ENCODE measurements at places on chromosomes 2 and 18.
A peak's percentile ranks its signal among the peaks of the same experiment; 100 is the strongest.

- no peak for DNase-seq
Measured at GRCh38 chr2:54964271-54964670, 86.0 kb downstream of the RTN4 start.

GRCh38 chr2:46570396-46570795 lies 91.0 kb downstream of the TMEM247 start:
- DNase-seq, result no peak

GRCh38 chr18:55875371-55875901 lies 287.4 kb upstream of the TCF4 start:
- DNase-seq, result peak; percentile 81

DNA sequence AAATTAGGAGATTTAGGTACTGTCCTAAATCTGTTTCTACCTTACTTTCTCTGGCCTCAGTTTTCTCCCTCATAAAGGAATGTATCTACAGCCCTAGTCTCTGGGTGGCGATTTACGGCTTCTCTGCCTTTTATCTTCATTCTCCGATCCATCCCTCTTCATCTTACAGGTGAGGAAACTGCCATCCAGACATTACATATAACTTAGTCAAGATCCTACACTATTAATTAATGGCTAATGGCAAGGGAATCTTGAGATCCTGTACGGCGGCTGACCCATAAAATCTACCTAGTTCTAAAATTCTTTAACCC lies 386 bp upstream of the YIPF4 start:
- DNase-seq, result no peak

GRCh38 chr18:70314151-70314782 lies 25.4 kb downstream of the SOCS6 start:
- no peak for DNase-seq

GRCh38 chr18:66495844-66496243 lies 108.0 kb downstream of the CDH19 start:
- peak; percentile 64 for DNase-seq

DNA sequence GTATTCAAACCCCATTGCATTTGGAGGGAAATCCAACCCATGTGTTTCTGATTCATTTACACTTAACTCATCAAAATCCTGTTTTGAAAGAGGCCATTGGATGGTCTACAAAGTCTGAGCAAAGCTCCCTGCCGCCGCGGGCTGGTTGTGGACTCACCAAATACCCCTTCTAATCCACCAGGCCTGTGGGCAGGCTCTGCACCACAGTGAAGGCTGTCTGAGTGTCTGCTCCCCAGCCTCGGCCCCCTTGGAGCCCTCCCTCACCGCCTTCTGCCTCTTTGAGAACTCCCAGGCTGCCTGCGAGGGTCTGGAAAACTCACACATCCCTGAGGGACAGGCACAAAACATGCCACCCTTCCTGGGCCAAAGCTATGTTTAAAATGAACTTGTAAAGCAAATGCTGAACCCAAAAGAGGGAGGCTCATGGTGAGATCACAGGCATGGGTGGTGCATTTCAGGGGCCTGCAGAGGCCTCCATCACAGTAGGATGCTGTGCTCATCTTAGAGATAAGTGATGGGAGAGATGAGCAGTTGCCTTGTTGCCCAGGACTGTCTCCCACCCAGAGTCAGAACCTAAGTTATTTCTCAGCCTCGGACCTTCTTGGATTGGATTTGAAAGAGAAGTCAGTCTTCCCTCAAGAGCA lies 225.0 kb downstream of the CYP26B1 start:
- DNase-seq, result no peak

GRCh38 chr2:237075749-237076599 lies 9.7 kb upstream of the COPS8 start:
- no peak for DNase-seq

GRCh38 chr2:5121121-5121520 lies 571.1 kb upstream of the SOX11 start:
- DNase-seq, result no peak

DNA sequence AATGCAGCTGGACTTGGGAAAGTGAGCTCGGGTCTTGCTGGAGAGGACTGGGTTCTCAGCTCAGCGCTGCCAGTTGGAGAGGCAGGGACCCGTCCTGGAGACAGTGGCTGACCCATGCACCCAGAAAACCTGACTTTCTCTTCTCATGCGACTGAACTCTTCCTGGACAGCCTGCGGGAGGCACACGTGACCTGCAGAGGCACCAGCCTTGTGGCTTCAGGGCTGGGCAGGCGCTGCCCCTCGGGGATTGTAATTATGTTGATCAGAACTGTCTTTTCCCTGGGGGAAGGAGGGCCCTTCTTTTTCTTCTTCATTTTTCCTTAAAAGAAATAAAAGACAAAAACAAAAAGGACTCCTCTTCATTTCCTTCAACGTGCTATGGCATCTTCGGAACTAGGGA lies 198.1 kb downstream of the VAPA start:
- no peak for DNase-seq

DNA sequence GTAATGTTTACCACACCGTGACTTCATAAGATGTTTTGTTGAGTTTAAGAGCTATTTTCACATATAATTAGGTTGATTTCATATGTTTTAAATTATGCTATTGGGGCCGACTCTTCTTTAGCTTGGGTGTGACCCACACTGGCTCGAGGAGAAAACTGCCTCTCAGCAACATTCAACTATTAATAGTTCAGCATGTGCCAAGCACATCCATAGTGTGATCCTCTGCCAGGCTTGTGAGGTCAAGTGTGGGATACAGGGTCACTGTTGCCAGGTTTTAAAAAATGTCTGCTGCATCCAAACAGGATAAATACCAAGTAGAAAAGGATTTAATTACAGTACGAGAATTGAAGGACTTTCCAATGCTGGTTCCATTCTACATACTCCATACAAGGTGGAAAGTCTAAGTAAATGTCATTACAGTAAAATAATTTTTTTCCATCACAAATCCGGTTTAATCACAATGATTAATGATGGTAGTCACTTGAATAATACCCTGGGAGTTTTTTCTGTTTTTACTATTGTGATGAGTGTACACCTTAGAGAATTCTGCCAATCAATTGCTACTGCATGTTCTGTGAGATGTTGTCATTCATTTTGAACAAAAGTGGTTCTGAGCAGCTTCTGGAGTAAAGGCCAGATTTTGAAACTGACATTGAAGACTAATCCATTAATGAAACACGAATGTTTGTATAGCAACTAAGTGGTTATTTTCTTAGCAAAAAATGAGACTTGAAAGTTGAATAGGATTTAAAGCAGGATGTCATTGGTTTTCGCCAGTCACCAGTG lies 84.5 kb downstream of the ABI2 start:
- no peak for DNase-seq

DNA sequence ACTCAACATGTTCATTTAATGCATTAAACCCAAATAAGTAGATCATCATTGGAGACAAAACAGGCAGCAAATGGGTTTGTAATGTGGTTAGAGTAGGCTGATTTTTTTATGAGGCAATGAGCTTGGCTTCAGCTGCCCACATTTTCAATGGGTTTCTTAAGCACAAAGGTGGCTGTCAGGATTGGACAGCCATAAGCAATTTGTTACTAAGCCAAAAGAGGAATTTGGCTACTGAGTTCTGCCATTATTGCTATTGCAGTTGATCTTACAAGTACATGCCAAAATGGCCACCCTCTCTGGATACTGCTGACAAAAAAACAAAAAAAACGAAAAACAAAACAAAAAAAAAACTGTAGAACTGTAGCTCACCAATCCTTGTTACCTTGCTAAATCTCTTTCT lies 1348.0 kb upstream of the PIK3C3 start:
- DNase-seq, result no peak

DNA sequence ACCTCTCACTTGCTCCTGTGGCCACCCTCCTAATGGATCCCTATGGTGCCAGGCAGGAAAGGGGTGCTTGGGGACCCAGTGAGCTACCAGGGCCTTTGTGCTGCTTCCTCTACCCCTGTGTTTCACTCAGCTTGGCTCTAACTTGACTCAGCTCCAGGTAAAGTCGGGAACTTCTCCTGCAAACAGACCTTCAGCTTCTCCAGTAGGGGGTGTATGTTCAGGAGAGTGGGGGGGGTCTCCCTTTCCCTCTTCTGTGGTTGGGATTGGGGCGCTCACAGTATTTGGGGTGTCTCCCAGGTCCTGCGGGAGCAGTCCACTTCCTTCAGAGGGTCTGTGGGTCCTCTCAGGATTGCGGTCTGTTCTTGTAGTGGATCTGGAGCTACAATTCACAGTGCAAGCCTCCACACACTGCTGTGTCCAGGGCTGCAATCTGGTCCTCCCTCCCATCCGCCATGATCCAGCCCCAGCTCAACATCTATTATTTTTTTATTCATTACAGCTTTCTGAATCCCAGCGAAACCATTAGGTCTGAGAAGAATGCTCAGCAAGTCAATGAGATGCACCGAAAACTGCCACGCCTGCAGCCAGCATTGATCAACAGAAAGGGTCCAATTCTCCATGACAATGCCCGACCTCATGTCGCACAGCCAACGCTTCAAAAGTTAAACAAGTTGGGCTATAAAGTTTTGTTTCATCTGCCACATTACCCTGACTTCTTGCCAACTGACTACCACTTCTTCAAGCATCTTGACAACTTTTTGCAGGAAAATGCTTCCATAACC lies 26.4 kb upstream of the SAP130 start:
- DNase-seq, result no peak

DNA sequence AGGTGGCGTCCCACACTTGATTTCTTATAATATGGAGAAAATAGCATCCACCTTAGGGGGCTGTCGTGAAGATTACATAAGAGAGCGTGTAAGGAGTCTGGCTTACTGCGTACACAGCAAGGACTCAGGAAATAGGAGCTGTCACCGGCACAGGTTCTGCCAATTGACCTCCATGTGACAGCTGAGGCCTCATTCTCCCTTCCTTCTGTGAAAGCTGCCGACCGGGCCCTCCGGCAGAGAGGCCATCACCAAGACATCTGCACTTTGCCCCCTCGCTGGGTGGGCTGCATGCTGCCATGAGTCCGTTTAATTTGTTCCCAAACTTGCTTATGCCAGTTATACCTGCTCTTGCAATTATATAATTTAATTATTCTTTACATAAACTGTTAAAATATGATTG lies 27.7 kb downstream of the HS1BP3 start:
- no peak for DNase-seq

- DNase-seq, result peak; percentile 88
Measured at GRCh38 chr18:9575558-9575957, 38.8 kb downstream of the PPP4R1 start.

DNA sequence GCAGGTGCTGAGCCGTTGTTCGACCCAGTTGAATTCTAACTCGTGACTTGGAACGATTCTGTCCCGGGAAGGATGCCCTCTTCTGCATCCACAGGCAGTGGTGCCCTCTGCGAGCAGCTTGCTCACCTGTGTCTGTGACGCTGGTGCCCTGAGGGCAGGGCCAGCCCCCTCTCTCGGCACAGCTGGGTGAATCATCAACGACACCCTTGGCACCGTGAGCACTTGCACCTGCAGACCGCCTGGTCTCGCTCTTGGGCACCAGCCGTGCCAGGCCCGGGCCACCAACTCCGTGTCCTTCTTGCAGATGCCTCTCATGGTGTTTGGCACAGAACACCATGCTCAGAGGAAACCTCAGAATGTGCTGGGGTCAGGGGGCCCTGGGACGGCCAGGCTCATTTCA lies 75.0 kb downstream of the SLC66A2 start:
- no peak for DNase-seq

DNA sequence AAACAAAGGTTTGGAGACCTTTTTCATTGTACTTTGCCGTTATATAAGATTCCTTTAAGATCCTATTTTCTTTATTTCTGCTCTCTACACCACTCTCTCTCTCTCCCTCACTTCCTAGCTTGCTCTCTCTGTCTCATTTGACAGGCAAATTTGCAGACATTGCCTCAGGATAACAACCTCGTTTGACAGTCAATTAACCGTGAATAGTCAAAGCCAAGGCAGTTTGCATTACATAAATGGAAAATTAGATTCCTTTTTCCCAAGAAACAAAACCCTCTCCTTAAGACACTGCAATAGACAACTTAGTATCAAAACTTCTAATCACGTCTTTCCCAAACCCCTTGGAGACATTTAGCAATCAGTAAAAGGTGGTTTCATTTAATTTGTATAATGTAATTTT lies 7.4 kb downstream of the SKOR2 start:
- DNase-seq, result no peak

GRCh38 chr2:195612611-195613495 lies 44.2 kb upstream of the SLC39A10 start:
- no peak for DNase-seq

DNA sequence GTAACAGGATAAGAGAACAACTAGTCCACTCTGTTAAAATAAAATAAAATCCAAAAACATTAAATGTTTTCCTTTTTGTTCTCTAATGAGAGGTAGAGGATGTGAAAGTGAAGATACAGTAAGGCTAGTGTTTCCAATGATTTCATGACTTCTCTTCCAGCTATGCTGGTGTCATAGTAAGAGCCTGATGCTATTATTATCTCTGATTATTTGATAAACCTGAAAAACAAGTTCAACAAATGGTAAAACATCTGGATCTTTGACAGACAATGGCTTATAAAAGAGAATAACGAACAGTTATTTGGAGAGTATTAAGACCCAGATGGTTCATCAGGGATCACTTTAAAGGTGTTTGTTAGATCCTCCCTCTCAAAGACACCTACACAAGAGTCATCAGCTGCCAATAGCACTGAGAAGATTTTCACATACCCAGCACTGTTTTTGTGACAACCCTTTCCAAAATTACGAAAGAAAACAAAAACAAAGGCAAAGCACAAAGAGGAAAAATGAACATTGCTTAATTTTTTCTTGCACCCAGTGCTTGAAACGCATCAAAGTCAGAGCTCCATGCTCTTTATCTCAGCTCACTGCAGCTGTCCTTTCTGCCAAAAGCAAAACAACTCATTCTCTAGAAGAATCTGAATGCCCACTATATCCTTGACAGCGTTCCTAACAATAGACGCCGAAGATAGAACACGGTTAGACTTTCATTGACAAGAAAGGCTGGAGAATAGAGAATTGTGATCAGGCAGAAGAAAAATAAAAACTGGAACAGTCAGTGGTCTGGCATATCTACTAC lies 168.6 kb downstream of the SLC8A1 start:
- DNase-seq, result no peak

GRCh38 chr18:63730773-63731172 lies 28.0 kb downstream of the SERPINB11 start:
- DNase-seq, result no peak

DNA sequence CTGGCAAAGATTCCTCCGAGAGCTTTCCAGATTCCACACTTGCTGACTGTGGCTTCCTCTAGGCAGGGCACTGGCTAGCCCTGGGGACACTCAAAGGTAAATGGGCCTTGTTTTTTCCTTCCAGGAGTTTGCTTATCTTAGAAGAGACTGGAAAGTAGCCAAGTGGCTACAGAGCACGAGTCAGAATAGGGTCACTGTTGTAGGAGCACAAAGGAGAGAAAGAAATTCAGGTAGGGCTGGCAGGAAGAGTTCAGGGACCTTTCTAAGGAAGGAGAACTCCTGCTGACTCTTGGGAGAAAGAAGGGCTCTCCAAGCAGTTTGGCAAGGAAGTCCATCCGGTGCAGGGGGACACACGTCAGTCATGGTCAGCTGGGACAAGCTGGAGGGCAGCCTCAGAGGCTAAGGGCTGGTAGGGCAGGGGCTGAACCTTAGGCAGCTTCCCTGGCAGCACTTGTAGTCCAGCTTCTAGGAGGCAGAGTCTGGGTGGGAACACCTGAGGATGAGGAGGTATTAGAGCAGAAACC lies 39.5 kb downstream of the NIFK start:
- no peak for DNase-seq
